ENCODE measurements at places on chromosomes 11 and 22.

- DNase-seq = no peak
These were observed 6.0 kb downstream of the NXPE1 start for GRCh38 chr11:114553642-114554041.

DNA sequence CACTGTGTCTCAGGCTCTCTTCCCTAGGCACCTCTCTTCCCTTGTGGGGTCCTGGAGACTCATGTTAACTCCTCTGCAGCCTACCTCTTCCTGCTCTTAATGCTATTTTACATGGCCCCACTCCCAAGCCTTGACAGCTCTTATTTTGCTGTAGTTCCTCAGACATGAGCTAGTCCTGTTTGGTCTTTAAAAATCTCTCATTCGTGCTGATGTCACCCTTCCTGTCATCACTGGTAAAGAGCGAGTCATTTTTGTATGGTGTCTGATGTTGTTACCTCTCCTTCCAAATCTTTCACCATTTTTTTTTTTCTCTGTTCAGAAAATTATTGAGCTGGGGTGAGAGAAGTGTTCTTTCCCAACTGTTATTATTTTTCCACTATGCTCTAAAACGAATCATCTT is 84.8 kb upstream of the ZBED5 start:
- no peak for DNase-seq

DNA sequence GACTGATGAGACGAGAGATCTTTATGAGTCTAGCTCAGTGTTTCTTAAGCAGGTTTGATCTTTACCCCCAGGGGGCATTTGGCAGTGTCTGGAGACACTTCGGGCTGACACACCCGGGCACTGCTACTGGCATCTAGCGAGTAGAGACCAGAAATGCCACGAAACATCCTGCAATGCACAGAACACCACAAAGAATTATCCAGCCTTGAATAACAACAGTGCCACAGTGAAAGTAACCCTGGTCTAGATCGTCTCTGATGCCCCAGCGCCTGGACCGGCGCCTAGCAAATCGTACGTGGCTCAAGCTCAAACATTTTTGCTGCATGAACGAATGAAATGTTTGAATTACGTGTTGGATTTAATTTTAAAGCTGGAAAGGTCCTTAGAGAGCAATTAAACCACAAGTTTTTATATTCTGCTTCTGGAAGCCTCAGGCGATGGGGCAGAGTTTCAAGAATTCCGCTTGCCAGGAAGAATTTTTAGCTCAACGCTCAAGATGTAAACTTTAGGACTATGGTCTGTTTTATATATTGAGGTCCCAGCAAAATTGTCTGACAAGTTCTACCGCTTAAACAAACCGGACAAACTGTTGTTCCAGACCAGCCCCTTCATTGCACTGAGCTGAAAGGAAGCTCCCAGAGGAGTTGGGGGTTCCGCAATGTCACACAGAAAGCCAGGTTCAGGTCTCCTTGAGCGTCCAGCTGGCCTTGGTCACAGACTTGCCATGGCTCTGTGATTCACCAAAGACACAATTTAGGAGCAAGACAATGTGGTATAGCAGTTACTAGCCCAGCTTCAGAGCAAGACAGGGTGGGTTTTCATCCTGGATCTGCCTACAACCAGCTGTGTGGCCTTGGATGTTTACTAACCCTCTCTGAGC is 44.2 kb upstream of the SMTN start:
- DNase-seq = no peak

GRCh38 chr22:37151401-37151800 is 1.7 kb upstream of the IL2RB start:
- no peak for DNase-seq

Data from HAP-1 (cell line).